ENCODE measurements at places on chromosomes 11 and 22. TPM values are rescaled to one million over a fixed set of nuclear protein-coding genes. Genes with fewer than 3 reads are reported as not detected.

BIK gene
- 41.7 TPM for total RNA-seq

VSIG10L2 gene
- not detected for total RNA-seq

PAMR1 gene
- 0.77 TPM for total RNA-seq

FGF4 gene
- total RNA-seq: not detected

GPR152 gene
- total RNA-seq: 0.35 TPM

KRTAP5-7 gene
- total RNA-seq: not detected
